ENCODE measurements at places on chromosomes 13 and 19.

- no peak for DNase-seq
Observed at GRCh38 chr19:33508431-33508830, 13.2 kb downstream of the PEPD start.

DNA sequence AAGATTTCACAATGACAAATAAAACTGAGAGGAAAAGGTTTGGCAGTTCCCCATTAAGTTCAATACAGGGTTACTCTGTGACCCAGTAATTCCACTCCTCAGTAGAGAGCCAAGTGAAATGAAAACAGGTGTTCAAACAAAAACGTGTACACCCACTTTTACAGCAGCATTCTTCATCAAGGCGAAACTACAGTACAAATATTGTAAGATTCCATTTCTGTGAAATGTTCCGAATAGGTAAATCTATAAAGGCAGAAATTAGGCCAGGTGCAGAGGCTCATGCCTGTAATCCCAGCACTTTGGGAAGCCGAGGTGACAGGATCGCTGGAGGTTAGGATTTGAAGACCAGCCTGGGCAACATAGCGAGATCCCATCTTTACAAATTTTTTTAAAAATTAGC lies 8.9 kb upstream of the GDF15 start:
- peak; percentile 64 for DNase-seq

DNA sequence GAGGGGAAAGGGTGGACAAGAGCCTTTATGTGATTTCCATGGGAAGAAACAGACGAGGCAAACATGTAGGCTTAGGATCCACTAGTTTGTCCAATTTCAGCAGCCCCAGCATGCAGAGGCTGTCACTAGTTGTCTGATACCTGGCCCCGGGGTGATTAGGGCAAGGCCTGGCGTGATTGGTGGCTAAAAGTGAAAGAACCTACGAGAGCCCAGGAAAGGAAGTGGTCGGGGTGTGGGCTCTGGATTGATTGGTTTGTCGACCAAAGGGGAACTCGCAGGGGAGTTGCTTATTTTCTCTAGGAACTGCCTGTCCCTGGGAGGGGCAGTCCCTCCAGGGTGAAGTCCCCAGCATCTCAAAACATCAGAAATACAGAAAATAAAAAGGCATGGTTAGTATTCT lies 64.2 kb upstream of the UQCRFS1 start:
- peak; percentile 6 for DNase-seq

GRCh38 chr13:20274466-20274865 lies 42.3 kb upstream of the GJB6 start:
- peak; percentile 45 for DNase-seq

DNA sequence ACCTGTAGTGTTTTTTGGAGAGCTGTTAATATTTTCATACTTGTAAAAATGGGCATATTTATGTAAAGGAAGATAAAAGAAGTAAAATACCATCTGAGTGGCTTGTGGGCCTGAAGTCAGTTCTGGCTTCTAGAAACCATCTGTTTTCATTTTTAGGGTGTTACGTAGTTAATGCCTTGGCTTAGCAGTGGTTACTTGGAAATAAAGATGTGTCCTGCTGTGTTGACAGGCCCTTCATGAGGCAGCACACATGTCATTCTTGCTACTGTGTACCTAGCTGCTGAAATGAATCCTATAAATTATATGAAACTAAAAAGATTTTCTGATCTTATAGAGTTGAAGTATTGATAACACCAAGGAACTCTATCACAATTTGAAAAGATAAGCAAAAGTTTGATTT lies 16.0 kb downstream of the ILF3 start:
- DNase-seq: no peak

DNA sequence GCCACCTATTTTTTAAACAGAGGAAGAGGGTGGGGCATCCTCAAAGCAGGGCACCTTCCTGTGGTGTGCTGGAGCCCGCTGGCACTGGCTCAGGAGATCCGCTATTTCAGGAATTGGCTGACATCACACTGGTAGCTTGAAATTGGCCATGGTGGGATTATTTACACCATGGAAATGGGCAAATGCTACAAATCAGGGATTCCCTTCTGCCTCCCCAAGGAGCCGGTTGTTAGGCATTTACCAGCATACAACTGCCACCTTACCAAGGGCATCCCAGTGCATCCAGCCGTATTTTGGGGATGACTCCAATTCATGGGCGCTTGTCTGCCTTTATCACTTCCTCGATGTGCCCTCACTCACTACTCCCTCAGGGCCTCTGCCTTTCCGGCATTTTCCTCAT lies 14.2 kb downstream of the HRC start:
- DNase-seq: no peak

GRCh38 chr19:19155495-19156219 lies 14.4 kb downstream of the MEF2B start:
- DNase-seq: no peak

DNA sequence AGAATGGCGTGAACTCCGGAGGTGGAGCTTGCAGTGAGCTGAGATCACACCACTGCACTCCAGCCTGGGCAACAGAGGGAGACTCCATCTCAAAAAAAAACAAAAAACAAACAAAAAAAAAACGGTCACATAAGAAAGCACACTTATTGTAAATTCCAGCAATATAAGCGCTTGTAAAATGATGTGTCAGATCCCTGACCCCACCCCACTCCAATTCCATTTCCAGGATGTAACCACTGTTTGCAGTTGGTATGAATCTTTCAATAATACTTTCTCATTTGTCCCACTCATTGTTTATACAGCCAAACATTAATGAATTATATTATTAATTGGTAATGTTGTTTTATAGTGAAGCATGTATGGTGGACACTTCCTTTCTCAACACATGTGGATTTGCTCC lies 15.9 kb upstream of the CEACAM1 start:
- no peak for DNase-seq

DNA sequence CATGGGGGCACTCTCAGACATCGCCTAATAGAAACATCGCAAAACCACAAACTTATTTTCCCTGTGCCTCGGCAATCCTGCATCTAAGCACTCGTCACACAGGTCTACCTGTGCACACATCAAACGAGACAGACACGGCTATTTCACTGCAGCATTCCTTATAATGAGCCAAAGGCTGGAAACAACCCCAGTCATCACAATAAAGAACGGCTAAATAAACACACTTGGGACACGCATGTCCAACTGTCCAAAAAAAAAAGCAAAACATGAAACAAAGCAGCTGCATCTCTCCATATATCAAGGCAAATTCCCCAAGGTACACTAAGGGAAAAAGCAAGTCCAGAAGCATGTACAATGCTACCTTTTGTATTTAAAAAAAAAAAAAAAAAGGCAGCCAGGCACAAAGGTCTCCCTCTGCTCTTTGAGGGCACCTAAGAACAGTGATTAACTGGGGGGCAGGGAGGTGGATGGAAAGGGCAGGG lies 27.2 kb upstream of the CCNP start:
- no peak for DNase-seq

DNA sequence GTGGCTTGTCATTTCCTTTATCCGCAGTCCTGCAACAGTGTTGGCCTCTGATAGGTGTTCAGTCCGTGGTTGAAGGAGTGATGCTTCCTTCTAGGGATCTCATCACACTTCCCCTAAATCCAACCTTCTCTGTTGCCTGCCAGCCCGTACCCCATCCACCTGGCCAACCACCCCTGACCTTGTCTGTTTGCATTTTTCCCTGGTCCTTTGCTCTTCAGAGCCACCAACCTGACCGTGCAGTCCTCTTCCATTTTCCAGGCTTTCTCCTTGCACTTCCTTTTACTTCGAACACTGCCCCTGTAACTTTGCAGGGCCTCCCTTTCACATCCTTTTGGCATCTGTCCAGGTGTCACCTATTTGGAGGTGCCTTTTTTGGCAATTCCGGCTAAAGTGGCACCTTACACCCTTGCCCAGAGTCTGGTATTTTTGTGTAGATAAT lies 696 bp downstream of the ZNF460 start:
- DNase-seq: no peak

GRCh38 chr19:46824890-46825730 lies 25.5 kb downstream of the AP2S1 start:
- no peak for DNase-seq

GRCh38 chr13:43783820-43784219 lies 3.0 kb downstream of the ENOX1 start:
- DNase-seq: peak; percentile 33

- no peak for DNase-seq
Observed at GRCh38 chr19:10686661-10687517, 14.3 kb upstream of the QTRT1 start.

DNA sequence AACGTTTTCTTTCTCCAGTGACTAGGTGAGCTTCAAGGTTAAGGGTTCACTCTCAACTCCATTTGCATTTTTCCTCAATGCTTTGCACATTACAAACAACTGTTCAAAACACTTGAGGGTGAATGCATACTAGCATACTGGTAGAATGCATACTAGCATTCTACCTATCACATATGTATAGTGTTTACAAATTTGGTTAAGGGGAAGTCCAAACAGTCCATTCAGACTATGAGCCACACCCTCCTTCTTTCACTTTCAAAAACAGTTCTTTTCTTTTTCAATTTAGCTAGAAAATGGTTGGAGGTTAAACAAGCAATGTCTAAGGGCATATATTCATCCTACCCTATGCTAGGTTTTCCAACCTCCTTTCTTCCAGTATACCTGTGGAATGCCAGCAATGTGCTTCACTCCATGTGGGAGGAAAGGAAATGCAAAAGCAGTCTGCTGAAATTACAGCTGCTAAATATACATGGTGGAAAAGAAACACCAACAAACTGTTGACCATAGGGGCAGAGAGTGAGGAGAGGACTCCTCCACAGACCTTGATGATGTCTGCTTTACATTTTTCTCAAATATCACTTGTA lies 102.6 kb downstream of the DOCK9 start:
- no peak for DNase-seq

- DNase-seq: peak; percentile 2
Observed at GRCh38 chr13:62879071-62879470, 1463.4 kb upstream of the PCDH20 start.

- DNase-seq: no peak
Observed at GRCh38 chr19:28607066-28607583, 605.8 kb downstream of the UQCRFS1 start.

DNA sequence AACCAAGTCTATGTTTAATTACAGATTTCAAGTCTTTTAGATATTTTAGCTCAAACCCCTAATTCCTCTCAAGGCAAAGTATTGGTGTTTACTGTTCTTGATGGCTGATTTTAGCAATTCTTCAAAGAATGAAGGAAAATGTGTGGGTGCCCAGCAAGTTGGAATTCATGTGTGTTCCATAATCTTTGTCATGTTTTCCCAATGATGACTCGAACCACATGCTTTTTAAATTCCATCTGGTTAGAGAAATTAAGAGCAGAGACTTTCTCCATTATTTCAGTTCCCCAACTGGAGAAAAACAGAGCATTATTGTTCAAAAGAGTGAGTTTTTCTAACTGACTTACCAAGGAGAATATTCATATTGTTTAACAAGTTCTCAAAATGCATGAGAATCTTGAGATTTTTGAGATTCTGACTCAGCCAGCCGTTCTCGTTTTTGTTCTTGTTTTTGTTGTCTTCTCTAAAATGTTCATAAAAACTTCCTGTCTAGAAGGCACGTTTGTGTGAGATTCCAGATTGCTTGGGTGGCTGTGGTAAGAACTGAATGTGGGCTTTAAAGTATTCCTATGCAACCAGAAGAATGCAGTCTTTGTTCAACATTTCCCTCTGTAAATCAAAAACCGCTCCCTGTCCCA lies 404.7 kb downstream of the IRS2 start:
- no peak for DNase-seq

GRCh38 chr19:18062028-18062427 lies 24.7 kb downstream of the IL12RB1 start:
- DNase-seq: no peak

- no peak for DNase-seq
Observed at GRCh38 chr19:4051175-4052101, 15.3 kb downstream of the ZBTB7A start.

DNA sequence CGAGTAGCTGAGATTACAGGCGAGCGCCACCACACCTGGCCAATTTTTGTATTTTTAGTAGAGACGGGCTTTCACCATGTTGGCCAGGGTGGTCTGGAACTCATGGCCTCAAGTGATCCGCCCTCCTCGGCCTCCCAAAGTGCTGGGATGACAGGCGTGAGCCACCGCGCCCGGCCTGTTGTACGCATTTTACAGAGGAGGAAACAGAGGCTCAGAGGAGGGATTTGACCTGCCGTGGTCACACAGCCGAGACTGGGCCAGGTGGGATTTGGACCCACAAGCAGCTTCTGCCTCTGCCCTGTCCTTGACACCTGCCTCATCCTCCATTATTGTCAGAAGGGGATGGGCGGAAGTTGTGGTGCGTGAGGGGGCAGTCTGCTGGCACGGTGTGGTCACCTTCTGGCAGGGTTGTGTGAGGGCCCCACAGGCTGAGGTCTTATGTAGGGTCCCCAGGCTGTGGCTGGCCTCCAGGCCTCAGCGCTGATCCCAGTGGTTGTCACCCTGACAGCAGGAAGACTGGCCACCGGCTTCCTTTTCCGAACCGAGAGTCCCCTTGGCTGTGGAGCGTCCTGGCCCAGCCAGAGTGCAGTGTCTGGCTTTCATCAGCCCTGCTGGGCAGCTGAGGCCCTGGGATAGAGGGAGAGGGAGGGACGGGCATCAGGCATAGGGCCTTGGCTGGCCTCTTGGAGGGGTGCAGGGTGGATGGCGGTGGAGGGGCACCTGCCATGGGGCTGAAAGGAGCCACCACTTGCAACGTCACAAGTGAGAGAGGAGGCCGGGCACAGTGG lies 20.3 kb downstream of the NFIC start:
- no peak for DNase-seq

DNA sequence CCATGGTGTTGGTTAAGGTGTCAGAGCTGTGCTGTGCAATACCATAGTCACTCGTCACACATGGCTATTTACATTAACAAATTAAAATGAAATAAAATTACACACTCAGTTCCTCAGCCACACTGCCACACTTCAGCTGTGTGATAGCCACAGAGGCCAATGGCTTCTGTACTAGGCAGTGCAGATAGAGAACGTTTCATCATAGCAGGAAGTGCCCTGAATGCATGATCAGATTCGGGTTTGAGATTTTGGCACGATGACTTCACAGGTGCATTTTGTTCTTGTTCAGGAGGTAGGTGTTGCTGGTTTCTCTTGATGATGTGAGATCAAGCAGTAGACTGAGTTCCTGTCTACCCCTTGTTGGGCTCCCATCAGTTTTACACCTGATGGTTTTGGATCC lies 6.5 kb downstream of the ARMC6 start:
- no peak for DNase-seq

GRCh38 chr19:19914596-19914995 lies 13.8 kb downstream of the ZNF93 start:
- no peak for DNase-seq

DNA sequence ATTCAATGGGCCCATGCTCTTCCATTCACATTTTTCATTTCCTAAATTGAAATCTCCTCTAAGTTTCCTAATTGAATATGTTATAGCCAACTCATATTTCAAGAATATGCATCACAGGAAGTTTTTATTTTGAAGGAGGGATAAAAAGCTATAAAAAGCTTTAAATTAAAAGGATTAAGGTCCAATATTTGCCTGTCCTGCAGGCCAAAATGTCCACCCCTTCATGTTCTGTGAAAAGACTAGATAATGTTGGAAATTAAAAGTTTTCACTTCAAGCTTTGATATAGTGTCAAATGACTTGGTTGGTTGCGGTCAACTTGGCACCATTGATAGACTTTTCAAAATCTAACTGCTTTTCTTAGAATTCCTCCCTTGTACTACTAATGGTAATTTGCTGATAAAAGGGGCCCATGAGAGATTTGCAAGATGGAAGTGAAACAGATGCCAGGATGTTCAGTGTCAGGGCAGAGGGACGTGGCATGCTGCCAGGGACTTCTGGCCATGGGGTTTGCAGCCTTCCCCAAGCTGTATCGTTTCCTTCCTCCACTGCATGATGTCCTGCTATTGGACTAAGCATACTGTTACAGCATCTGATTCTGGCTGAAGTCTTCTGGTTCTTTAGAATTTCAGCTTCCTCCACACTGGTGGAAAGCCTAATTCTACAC lies 547.3 kb upstream of the MIR17HG start:
- peak; percentile 94 for DNase-seq
